Fibroblast of lung (primary cell): ENCODE measurements at places on chromosomes 4 and X. TPM values are rescaled to one million over a fixed set of nuclear protein-coding genes. Genes with fewer than 3 reads are reported as not detected.

The PROM1 gene
- total RNA-seq, result under 0.01 and 0.17 TPM in 2 replicates

The LDB2 gene
- 40.6 and 78.3 TPM in 2 replicates for total RNA-seq

The CFAP47 gene
- total RNA-seq, result not detected in 2 replicates

The CPLX1 gene
- total RNA-seq, result 0.66 TPM in 1 of 2 replicates, not detected in the other

The MAGEB16 gene
- not detected in 2 replicates for total RNA-seq

The DCAF12L2 gene
- total RNA-seq, result under 0.01 TPM in 1 of 2 replicates, not detected in the other

The DIAPH2 gene
- total RNA-seq, result 18.0 and 18.5 TPM in 2 replicates

The FGFBP2 gene
- total RNA-seq, result not detected in 2 replicates

The HS6ST2 gene
- 0.17 and 0.26 TPM in 2 replicates for total RNA-seq

The STK26 gene
- 2.0 and 2.8 TPM in 2 replicates for total RNA-seq

The MAGEA8 gene
- total RNA-seq, result not detected in 2 replicates

The SULT1B1 gene
- not detected in 2 replicates for total RNA-seq

The ANK2 gene
- 75.2 and 95.1 TPM in 2 replicates for total RNA-seq

The GRPR gene
- 0.33 TPM in 1 of 2 replicates, not detected in the other for total RNA-seq

The TMEM31 gene
- total RNA-seq, result not detected in 2 replicates

The PABPC4L gene
- 0.77 and 1.2 TPM in 2 replicates for total RNA-seq

The HSD17B13 gene
- under 0.01 and 0.17 TPM in 2 replicates for total RNA-seq

The CCKAR gene
- total RNA-seq, result under 0.01 and 0.83 TPM in 2 replicates

The RASSF6 gene
- under 0.01 TPM in 1 of 2 replicates, not detected in the other for total RNA-seq

The AADAT gene
- 2.6 and 3.5 TPM in 2 replicates for total RNA-seq

The GAGE12F gene
- total RNA-seq, result not detected in 2 replicates

The APELA gene
- total RNA-seq, result not detected in 2 replicates

The CLNK gene
- not detected in 2 replicates for total RNA-seq

The HERC5 gene
- 3.3 TPM in 2 replicates for total RNA-seq

The PCDH11X gene
- 0.17 TPM in 1 of 2 replicates, not detected in the other for total RNA-seq

The RBM47 gene
- total RNA-seq, result 1.8 and 2.3 TPM in 2 replicates

The UGT2B15 gene
- total RNA-seq, result not detected in 2 replicates

The TCEAL1 gene
- 35.5 and 37.5 TPM in 2 replicates for total RNA-seq

The ZCCHC18 gene
- total RNA-seq, result 0.66 and 1.3 TPM in 2 replicates

The DDX60 gene
- 20.8 and 23.1 TPM in 2 replicates for total RNA-seq

The CXXC4 gene
- total RNA-seq, result under 0.01 TPM in 2 replicates

The ASB9 gene
- total RNA-seq, result 1.2 TPM in 1 of 2 replicates, not detected in the other

The FGF5 gene
- 5.4 and 25.8 TPM in 2 replicates for total RNA-seq

The CT45A1 gene
- not detected in 2 replicates for total RNA-seq

The PAGE2B gene
- not detected in 2 replicates for total RNA-seq

The MTMR8 gene
- 0.66 and 1.0 TPM in 2 replicates for total RNA-seq

The CACNA1F gene
- 0.17 and 0.26 TPM in 2 replicates for total RNA-seq

The SLC4A4 gene
- total RNA-seq, result 9.8 and 12.2 TPM in 2 replicates

The AFF2 gene
- under 0.01 and 0.26 TPM in 2 replicates for total RNA-seq

The STK32B gene
- under 0.01 and 0.50 TPM in 2 replicates for total RNA-seq

The ERCC6L gene
- total RNA-seq, result 0.66 TPM in 1 of 2 replicates, not detected in the other

The RBMXL3 gene
- not detected in 2 replicates for total RNA-seq

The SYNPO2 gene
- total RNA-seq, result 12.6 and 40.1 TPM in 2 replicates

The TEX11 gene
- total RNA-seq, result under 0.01 TPM in 1 of 2 replicates, not detected in the other

The STS gene
- 1.8 and 5.0 TPM in 2 replicates for total RNA-seq

The ABLIM2 gene
- 0.26 and 0.66 TPM in 2 replicates for total RNA-seq

The REPS2 gene
- 0.50 and 0.77 TPM in 2 replicates for total RNA-seq

The CFAP99 gene
- total RNA-seq, result under 0.01 TPM in 1 of 2 replicates, not detected in the other

The FHIP1A gene
- under 0.01 TPM in 2 replicates for total RNA-seq

The CNKSR2 gene
- total RNA-seq, result 0.33 and 1.5 TPM in 2 replicates

The PLP1 gene
- 0.17 TPM in 1 of 2 replicates, not detected in the other for total RNA-seq

The PLS3 gene
- 223 and 277 TPM in 2 replicates for total RNA-seq

The MGAT4D gene
- total RNA-seq, result not detected in 2 replicates

The VCX3B gene
- total RNA-seq, result not detected in 2 replicates

The SOD3 gene
- total RNA-seq, result 16.7 and 34.8 TPM in 2 replicates

The FLNA gene
- total RNA-seq, result 2,298 and 2,728 TPM in 2 replicates

The FATE1 gene
- not detected in 2 replicates for total RNA-seq

The NDNF gene
- total RNA-seq, result 6.4 and 10.0 TPM in 2 replicates
